ENCODE measurements at places on chromosomes 1 and 21. TPM values are rescaled to one million over a fixed set of nuclear protein-coding genes. Genes with fewer than 3 reads are reported as not detected.
A peak's percentile ranks its signal among the peaks of the same experiment; 100 is the strongest.

Gene IRF2BP2
- 105 TPM for total RNA-seq

Gene NT5C1A
- not detected for total RNA-seq

Gene INAVA
- 2.3 TPM for total RNA-seq

Gene DCDC2B
- total RNA-seq, result not detected

Gene AK2
- 112 TPM for total RNA-seq

Gene MIGA1
- 10.9 TPM for total RNA-seq

Gene BRDT
- total RNA-seq, result not detected

Gene LRRIQ3
- total RNA-seq, result 0.10 TPM

Gene S100A7
- total RNA-seq, result not detected

GRCh38 chr1:175002910-175003517 lies 3.3 kb downstream of the CACYBP start:
- DNase-seq, result no peak

DNA sequence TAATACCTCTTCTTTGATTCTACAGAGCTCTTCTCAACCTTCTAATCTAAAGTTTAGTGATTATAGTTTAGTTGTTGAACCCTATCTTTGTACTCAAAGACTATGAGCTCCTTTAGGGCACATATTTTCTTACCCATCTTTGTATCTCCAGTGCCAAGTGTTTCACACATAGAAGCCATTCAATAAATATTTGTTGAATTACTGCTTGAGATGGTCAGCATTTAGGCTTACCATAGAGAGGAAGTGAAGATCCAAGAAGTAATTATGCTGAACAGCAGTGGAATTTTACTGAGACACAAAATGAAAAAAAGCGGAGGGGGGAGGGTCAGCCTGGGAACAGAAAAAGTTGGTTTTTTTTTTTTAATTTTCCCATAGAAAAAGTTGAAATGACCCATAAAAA lies 21.9 kb downstream of the PIK3R3 start:
- DNase-seq, result no peak

GRCh38 chr1:112021263-112021662 lies 31.8 kb upstream of the KCND3 start:
- no peak for DNase-seq

DNA sequence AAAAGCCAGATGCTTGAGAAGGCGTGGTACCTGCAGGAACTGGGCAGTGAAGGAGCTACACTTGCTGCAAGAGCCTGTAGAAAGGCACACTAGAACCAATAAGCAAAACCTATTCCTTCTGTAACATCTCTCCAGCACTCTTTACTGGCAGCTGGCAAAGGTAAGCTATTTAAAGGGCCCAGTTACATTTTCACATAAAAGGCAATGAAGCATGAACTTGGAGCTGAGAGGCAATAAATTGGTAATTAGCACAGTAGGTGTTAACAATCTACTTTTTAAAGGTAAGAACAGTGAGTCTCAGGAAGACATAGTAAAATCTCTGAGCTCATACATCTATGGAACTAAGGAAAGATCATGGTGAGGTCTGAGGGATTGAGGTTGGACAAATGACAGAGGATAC lies 167.1 kb upstream of the OLFM3 start:
- DNase-seq, result no peak

DNA sequence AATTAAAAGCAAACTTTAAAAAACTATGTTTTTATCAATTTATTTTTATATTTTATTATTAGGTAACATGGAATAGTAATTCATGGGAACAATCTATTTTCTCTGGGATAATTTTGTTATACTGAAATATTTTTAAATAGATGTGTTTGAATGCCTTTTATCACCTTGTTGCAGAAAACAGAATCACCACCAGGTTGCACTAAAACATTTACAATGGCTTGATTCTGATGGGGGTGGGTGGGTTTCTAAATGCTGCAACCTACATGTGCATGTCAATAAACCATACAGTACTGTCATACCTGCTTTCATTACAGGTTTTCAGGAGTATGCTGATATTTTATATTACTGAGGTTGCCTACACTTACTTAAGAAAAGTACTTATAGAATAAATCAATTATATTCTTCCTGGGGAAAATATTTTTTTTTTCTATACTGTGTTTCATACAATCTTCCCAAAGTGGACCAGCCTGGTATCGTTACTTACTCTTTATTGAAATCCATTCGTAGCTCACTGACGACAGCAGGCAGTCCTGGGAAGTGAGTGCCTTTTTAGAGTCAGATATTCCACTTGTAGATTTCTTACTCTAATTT lies 132.8 kb downstream of the PTPRC start:
- no peak for DNase-seq

- peak; percentile 91 for DNase-seq
These were observed 2.9 kb upstream of the ARID1A start for GRCh38 chr1:26692793-26693490.

DNA sequence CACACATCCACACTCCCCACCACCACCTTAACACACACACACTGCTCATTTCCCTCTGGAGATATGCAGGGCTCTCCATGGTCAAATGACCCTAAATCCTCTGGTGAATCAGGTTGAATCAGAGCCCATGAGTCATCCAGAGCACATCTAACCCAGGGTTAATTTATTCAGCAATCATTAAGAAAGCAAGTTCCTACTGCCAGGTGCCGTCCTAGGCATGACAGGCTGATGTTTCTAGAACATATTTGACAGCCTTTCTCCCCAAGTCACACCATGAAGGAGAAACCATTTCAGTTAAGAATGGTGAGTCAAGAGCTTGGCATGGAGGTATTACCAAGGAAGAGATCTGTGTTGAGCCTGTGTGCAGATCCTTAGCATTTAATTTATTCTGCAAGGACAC lies 194.3 kb upstream of the CAMK1G start:
- no peak for DNase-seq

GRCh38 chr1:79069828-79070227 lies 63.3 kb upstream of the ADGRL4 start:
- DNase-seq, result no peak

DNA sequence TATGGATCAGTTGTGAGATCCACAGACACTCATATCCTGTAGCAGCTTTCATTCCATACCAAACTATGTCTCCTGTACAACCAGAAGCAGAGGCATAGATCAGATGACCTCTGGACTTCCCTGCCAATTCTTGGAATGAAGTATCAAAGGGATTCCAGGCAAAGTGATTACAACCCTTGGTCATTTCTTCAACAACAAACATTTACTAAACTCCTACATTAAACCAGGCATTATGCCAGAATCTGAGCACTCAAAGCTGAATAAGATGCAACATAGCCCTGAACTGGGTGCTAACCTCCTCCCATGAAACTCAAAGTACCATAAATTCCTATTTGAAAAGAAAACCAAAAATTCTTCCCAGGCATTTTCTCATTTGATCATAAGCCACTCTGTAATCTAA lies 121.2 kb upstream of the SGIP1 start:
- no peak for DNase-seq

GRCh38 chr1:22184892-22185612 lies 42.2 kb upstream of the WNT4 start:
- no peak for DNase-seq

GRCh38 chr1:113194846-113195830 lies 122.1 kb downstream of the LRIG2 start:
- no peak for DNase-seq

- no peak for DNase-seq
These were observed 44.8 kb downstream of the GRHL3 start for GRCh38 chr1:24363994-24364393.

- DNase-seq, result no peak
These were observed 64.0 kb downstream of the APP start for GRCh38 chr21:26106562-26106961.

GRCh38 chr21:18129526-18129925 lies 115.1 kb upstream of the CHODL start:
- no peak for DNase-seq

GRCh38 chr21:26581818-26582217 lies 8.7 kb upstream of the CYYR1 start:
- DNase-seq, result no peak

DNA sequence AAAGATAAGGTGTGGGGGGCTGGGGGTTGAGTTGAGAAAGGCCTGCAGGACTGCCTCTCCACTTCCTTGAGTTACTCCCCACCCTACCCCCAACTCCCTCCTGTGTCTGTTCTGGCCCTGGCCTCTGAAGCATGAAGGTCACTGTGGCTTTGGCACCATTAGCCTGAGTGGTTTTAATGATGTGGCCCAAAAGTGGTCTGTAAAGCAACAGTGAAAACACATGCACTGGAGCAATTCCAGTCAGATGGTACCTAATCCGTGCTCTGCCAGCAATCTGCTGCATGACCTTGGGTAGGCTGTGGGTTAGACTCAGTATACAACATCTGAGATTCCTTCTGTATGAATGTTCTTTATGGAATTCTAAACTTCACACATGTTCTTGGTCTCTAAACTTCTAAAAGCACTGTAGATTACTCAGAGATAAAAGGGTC lies 86.5 kb upstream of the ATP1A1 start:
- no peak for DNase-seq
